ENCODE measurements at places on chromosomes 16 and 17.
A peak's percentile ranks its signal among the peaks of the same experiment; 100 is the strongest.

GRCh38 chr16:56470232-56470631, 18.9 kb downstream of the OGFOD1 start:
- H3K27me3 ChIP-seq: no peaks in the 10 kb centered on the region
- no peak for DNase-seq
- H3K4me1 ChIP-seq: peaks cover 2% of the 10 kb centered on the region
- peaks cover 15% of the 10 kb centered on the region for H3K36me3 ChIP-seq
- no peak overlapping the region for H3K4me3 ChIP-seq

GRCh38 chr16:19415461-19415860, 2.2 kb upstream of the TMC5 start:
- no peak overlapping the region for H3K4me3 ChIP-seq
- H3K27ac ChIP-seq: no peak overlapping the region
- no peaks in the 10 kb centered on the region for H3K4me1 ChIP-seq
- no peak for DNase-seq
- H3K36me3 ChIP-seq: no peaks in the 10 kb centered on the region
- peaks cover 34% of the 10 kb centered on the region for H3K27me3 ChIP-seq

DNA sequence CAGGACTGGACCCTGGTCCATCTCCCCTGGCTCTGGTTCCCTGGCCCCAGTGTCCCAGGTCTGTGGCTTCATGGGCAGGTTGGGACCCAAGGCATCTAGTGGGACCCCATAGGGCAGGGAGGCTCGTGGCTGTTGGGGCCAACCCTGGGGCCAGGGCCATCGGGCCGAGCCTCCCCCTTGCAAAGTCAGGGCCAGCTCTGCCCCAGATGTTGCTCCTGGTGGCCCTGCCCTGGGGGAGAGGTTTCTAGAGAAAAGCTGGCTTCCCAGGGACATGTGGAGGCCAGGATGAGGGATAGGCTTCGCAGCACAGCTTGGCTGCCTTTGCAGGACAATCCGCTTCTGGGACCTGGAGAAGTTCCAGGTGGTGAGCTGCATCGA, 16.6 kb downstream of the KATNB1 start:
- no peak for DNase-seq
- H3K27me3 ChIP-seq: no peaks in the 10 kb centered on the region
- no peaks in the 10 kb centered on the region for H3K4me1 ChIP-seq

GRCh38 chr17:45227926-45228762, 6.5 kb downstream of the FMNL1 start:
- no peaks in the 10 kb centered on the region for H3K27me3 ChIP-seq
- H3K4me1 ChIP-seq: peaks cover 71% of the 10 kb centered on the region
- DNase-seq: no peak
- H3K27ac ChIP-seq: peak overlapping the region; percentile 100
- peak overlapping the region; percentile 98 for H3K4me3 ChIP-seq

DNA sequence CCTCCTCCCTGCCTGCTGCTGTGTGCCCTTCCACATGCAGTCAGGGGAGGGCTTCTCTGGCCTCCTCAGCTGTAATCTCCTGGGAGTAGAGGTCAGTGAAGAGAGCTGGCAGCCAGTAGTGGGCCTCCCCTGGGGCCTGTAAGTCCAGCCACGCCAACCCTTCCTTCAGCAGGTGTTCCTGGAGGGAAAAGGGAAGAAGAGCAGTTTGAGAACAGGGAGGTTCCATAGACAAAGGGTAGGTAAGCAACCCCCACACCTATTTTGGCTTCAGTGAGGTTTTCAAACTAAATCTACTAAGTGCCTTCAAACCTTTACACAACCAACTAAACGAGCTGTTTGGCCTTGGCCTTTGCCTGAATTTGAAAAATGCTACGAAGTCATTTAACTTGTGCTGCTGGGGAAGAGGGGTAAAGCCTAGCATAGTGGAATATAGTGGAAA, 14.2 kb downstream of the SNF8 start:
- H3K27me3 ChIP-seq: no peaks in the 10 kb centered on the region
- H3K36me3 ChIP-seq: peaks cover 5% of the 10 kb centered on the region
- no peak overlapping the region for H3K27ac ChIP-seq
- peaks cover 10% of the 10 kb centered on the region for H3K4me1 ChIP-seq
- DNase-seq: no peak

DNA sequence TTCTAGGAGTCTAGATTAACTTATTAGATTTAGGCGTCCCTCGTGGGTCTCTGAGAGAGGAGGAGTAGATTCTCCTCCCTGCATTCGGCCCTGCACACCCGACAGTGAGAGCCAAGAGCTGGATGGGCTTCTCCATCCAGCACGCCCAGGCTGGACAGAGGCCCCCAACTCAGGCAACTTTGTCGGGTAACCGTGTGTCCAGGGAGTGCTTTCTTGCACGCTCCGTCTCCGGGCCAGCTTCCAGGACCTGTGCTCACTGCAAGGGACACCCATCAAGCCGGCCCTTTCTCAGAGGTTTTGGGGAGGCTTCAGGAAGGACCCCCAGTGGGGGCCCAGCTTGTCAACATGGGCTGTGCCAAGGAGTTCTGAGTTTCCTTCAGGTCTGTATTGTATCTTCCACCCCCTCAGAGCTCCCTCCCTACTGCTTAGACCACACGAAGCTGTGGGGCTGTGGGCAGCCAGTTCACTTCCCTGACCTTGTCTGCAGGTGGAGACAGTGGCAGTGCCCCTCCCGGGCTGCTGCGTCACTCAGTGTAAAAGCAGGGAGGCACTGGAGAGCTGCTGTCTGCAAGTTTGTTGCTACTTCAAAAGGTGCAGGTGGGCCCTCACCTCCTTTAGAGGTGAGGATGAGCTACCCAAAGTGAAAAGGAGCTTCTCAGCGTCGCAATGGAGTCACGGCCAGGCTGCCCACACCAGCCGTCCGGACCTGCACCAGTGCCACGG, 24.0 kb upstream of the C16orf78 start:
- no peaks in the 10 kb centered on the region for H3K4me1 ChIP-seq
- no peak overlapping the region for H3K27ac ChIP-seq
- no peak overlapping the region for H3K4me3 ChIP-seq
- DNase-seq: no peak

DNA sequence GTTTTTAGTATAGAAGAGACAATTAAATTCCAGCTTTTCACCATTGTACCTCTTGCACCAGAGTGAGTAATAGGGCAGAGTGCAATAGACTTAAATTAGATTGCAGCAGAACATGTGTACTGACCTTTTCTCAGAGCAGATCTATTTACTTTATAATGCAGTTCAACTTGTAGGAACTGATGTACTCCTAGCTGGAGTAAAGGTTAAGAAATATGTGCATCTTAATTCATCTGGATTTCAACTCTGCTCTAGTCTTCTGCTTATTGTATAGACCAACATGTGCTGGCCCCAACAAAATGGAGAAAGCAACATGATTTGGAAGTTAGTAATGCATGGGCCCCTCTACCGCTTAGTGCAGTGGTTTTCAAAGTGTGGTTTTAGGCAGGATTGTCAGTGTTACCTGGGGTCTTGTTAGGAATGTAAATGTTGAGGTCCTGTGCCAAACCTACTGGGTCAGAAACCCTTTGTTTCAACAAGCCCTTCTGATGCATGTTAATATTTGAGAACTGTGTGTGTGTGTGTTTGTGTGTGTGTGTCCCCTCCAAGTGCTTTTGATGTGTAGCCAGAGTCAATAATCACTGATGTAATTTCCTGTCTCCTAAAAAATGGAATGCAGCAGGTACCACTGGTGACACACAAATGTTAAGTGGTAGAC, 138.6 kb downstream of the TOX3 start:
- no peaks in the 10 kb centered on the region for H3K27me3 ChIP-seq
- H3K4me3 ChIP-seq: no peak overlapping the region
- no peak overlapping the region for H3K27ac ChIP-seq
- no peaks in the 10 kb centered on the region for H3K4me1 ChIP-seq
- no peak for DNase-seq

GRCh38 chr16:85767531-85767930, 16.6 kb upstream of the C16orf74 start:
- no peak overlapping the region for H3K4me3 ChIP-seq
- no peaks in the 10 kb centered on the region for H3K4me1 ChIP-seq
- DNase-seq: no peak
- H3K27ac ChIP-seq: no peak overlapping the region
- H3K27me3 ChIP-seq: peaks cover 9% of the 10 kb centered on the region

Measured in T-helper 17 cell (primary cell).